ENCODE measurements at places on chromosomes 13 and 19. TPM values are rescaled to one million over a fixed set of nuclear protein-coding genes. Genes with fewer than 3 reads are reported as not detected.

ZNF554 gene
- 5.8 TPM for total RNA-seq

- DNase-seq, result no peak
Observed at GRCh38 chr19:35209646-35210045, 18.9 kb downstream of the FAM187B start.

DNA sequence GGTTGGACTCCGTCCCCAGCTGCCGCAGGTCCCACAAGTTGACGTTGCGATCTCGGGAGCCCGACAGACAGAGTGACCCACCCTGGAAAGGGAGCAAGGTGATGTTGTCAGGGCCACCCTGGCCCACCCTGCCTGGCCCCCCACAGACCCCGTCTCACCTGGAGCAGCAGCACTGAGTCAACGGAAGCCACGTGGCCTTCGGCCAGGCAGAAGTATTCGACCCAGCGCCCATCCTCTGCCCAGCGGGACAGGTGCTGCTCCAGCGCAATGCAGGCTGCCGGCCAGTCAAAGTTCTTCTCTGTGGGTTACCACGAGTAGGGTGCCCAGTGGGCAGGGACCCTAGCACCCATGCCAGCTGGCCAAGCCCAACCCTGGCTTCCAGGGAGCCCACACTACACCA lies 1.8 kb downstream of the FBXW9 start:
- DNase-seq, result no peak

AKT1S1 gene
- 4.3 TPM for total RNA-seq

GRCh38 chr13:111857336-111857735 lies 209.6 kb upstream of the SOX1 start:
- DNase-seq, result no peak

ZNF724 gene
- 6.4 TPM for total RNA-seq

DNA sequence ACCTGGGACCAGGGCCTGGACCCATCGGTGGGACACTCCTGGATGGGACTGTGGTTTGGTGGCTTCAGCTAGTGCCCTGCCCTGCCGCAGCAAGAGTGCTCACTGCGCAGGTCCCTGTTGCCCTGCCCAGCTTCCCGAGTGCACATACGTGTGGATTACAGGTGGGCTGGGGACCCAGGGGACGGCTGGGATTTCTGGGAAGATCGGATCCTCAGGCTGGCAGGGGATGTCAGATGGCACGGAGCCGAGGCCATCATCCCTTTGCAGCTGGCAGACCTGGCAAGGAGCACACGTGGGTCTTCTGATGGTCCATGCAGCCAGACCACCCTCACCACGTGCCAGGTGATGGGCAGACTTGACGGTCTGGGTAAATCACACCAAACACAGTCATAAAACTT lies 69.3 kb downstream of the CHST8 start:
- DNase-seq, result no peak

DNA sequence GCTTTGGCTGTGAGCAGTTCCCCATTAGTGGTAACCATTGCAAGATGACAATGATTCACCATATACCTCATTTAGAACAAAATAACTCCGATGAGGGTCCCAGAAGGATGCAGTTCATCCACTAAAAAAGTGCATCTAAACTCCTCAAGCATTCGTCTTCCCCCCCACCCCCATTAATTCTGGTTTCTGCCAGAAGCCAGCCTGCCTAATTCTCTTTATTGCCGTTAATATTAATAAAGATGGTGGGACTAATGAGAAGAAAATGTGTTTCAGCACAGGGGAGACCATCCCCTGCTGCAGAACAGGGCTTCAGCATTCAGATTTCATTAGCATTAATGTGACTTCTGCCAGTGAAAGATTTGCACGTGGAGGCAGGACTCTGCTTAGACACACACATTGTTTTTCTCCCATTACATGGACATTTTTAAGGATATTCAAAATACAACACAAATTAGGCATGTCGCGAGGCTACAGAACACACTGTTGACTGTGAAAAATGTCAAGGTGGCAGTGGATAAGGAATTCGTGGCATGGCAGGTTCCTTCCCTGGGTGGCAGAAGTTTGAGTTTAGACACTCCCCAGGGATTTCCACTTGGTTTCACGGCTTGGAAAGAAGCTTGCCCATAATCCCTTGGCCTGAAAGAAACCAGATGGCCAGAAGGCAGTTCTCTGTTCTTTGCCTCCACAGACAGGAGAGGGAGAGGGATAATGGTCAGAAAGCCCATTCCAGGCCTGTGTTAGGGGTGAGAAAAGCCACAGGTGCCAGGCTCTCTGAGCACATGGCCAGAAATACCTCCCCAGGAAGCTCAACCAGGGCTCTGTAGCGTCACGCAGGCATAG lies 236.5 kb downstream of the FOXO1 start:
- no peak for DNase-seq

- DNase-seq, result no peak
Observed at GRCh38 chr19:39192846-39193245, 3.9 kb upstream of the NCCRP1 start.

DNA sequence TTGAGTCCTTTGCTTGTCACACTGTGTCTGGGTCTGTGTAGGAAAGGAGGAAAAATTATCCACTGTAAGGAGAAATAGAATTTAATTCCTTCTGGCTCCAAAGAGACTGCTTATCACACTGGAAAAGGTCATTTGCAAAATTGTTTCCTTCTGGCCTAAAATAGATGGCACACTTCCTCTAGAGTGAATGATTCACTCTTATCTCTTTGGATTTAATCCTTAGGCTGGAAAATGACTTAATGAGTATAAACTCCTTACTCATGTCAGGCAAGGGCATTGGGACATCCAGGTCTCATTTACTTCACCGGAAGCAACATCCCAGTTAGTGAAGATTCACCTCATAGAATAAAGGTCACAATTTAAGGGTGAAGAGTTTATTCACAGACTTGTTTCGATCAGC lies 293.6 kb downstream of the OXGR1 start:
- DNase-seq, result no peak

- DNase-seq, result no peak
Observed at GRCh38 chr13:114319441-114319913, 5.2 kb downstream of the CHAMP1 start.

GRCh38 chr13:109883181-109884180 lies 97.1 kb upstream of the IRS2 start:
- DNase-seq, result no peak

GRCh38 chr13:37306778-37307544 lies 201.5 kb upstream of the CSNK1A1L start:
- no peak for DNase-seq

DNA sequence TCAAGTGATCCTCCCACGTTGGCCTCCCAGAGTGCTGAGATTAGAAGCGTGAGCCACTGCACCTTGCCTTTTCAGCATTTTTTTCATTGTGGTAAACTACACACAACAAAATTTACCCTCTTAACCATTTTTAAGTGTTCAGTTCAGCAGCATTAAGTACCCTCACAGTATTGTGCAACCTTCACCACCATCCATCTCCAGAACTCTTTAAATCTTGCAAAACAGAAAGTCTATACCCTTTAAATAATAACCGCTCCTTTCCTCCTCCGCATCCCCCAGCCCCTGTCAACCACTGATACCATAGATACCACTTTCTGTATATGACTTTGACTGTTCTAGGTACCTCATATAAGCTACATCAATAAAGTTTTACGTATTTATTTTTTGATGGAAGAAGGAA lies 20.8 kb upstream of the CASP14 start:
- no peak for DNase-seq

DNA sequence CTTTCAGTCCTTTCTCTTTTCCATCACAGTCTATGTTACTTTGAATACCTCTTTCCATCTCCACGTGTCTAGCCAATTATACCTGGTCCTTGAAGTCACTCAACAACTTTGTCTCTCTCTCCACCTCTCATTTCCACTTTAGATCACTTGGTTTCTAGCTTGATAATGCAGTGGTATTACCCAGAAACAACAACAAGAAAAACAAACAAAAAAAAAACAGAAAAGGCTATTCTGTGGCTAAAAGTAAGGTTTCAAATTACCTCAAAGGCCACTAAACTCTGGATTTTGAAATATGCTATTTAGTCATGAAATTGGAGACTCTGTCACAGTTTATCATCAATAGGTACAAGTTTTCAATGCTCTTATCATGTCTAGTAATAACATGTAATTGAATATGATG lies 184.8 kb downstream of the PCDH9 start:
- DNase-seq, result no peak

DNA sequence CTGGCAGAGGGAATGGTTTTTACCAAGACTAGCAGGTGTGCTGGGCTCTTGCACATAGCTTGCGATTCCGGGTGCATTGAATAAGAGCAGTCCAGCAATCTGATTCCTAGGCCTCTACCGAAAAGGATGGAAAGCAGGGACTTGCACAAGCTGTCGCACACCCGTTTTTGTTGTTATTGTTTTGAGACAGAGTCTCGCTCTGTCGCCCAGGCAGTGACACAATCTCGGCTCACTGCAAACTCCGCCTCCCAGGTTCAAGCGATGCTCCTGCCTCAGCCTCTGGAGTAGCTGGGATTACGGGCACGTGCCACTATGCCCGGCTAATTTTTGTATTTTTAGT lies 5.5 kb downstream of the EBI3 start:
- DNase-seq, result no peak

DNA sequence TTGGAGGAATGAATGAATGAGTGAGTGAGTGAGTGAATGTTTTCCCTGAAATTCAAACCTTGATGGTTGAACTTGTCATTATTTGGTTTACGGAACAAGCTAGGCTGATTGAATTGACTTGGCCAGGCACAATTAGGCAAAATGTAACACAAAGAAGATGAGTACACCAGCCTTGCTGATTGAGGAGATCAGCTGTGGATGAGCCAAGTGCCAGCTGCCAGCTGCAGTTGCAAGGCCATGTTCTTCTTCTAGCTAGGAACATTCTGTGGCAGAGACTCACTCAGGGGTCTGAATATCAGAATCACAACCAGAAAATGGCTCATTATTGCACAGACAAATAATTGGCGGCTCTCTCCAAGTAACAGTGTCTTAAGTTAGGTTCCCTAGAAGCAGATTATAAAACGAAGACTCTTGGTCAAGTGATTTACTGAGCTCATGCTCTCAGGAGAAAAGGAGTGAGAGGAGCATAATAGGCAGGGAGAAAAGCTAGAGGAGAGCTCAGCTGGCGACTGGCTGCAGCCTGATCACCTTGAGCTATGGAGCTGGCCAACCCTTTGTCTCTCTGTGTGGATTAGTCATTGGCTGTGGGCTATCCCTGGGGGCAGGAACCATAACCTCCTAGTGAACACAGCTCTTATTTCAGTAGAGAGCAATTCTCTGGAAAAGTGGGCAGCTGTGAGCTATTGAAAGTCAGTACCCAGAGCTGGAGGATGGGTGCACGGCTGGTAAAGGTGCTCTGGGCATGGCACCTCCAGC lies 225.3 kb upstream of the SERP2 start:
- no peak for DNase-seq

- DNase-seq, result no peak
Observed at GRCh38 chr19:50005428-50005827, 19.7 kb downstream of the VRK3 start.

DNA sequence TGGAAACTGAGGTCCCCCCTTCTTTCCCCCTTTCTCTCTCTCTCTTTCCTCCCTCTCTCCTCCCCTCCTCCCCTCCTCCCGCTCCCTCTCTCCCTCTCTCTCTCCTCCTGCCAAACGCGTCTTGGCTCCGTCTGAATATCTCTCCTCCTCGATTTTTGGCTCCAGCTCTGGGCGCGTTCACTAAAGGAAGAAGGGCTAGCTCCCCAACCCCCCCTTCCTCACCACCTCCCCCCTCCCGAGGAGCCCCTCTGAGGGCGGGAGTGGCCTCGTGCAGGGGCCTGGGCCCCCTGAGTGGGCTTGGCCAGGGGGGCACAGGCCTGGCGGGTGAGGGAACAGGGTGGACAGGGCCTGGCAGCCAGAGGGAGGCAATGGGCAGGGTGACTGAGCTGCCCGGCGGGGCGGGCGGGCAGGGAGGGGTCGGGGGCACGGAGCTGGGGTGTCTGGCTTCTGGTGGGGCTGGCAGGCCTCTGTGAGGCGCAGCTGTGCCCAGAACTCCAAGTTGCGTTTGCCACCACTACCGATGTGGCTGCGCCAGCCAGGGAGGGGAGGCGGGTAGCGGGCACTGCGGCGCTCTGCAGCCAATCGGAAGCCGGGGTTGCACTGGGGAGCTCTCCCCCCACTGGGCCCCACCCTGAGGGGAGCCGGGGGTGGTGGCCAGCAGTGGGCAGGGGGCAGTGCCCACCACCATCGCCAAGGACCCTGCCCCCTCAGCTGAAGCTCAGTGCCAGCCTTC lies 7.1 kb downstream of the NFIX start:
- DNase-seq, result peak; percentile 92

DNA sequence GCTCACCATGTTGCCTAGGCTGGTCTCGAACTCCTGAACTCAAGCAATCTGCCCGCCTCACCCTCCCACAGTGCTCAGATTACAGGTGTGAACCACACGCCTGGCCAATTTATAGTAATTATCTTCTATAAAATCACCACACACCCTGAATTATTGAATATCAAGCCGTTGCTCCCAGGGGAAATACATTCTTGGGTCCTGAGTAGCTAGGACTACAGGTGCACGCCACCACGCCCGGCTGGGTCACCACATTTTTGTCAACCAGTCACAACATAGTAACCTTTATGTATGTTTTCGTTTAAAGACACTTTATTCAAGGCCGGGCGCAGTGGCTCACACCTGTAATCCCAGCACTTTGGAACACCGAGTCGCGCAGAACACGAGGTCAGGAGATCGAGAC lies 8.3 kb downstream of the CBLC start:
- DNase-seq, result no peak

GRCh38 chr13:66933994-66934393 lies 296.1 kb downstream of the PCDH9 start:
- DNase-seq, result no peak

MYO16 gene
- 1.7 TPM for total RNA-seq

ACTMAP gene
- 1.3 TPM for total RNA-seq

DNA sequence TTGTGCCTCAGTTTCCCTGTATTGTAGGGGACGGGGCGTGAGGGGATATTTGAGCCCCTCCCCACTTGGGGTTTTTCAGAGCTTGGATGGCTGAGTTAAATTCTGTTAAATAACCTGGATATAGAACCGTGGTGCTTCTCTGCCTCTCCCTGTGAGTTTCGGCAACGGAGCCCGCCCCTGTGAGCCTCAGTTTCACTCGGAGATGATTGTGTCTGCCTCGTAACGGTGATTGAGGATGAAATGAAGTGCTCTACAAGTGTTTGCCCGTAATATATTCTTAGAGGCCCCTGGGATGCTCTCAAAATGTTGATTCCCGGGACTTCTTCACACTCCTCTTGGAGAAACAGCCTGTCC lies 509 bp downstream of the KXD1 start:
- no peak for DNase-seq

DNA sequence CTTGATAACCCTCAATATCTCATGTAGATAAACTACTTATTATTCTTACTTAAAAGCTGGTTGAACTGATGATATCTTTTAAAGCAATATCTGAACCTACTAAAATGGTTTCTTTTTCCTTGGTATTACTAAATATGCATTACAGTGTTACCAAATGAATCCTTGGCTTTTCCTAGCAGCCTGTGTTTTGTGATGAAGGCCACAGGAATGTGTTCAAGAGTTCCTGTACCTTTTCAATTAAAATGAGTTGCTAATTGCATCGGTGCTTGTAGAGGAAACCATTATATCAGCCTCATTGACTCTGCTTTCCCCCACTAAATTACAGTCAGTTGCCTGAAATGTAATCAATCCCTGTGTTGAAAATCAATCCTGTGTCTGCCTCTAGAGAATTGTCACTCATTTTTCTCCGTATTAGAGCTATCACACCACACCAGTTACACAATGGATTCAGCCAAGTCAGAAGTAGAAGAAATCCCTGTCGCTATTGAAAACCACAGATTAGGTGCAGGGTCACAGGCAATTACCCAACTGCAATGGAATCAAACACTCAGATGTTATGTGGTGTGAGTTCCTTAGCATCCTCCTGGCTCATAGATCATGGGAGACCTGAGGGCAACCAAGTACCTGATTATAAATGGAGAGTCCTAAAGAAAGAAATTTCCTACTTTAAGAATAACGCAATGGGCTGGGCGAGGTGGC lies 13.3 kb downstream of the FAM216B start:
- DNase-seq, result no peak

- DNase-seq, result no peak
Observed at GRCh38 chr13:72662548-72662947, 64.9 kb downstream of the MZT1 start.
